ENCODE measurements at places on chromosomes 13 and 19.
A peak's percentile ranks its signal among the peaks of the same experiment; 100 is the strongest.

GRCh38 chr13:86554066-86554465 lies 754.8 kb upstream of the SLITRK6 start:
- DNase-seq = no peak

DNA sequence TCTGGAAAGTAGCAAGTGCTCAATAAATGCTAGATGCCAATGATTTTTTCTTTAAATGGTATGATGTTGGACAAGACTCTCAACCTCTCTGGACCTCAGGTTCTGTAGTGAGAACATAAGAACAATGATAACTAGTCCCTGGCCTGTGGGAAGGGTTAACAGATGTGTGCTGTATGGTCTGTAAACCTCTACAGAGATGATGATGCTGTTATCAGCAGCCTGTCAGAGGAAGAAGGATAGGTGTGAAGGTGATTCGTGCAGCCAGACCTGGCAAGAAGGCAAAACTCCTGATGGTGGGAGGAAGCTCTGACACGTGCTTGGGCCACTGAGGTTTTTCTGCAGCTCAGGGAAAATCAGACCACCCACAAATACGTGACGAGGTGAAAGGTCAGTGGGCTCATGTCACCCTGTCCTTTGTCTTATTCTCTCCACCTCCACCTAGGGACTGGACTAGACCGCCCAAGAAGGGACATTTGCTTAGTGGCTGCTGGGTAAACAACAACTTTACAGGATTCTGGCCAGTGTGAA lies 36.7 kb upstream of the UBL3 start:
- no peak for DNase-seq

GRCh38 chr19:55352040-55352439 lies 2.5 kb downstream of the COX6B2 start:
- no peak for DNase-seq

DNA sequence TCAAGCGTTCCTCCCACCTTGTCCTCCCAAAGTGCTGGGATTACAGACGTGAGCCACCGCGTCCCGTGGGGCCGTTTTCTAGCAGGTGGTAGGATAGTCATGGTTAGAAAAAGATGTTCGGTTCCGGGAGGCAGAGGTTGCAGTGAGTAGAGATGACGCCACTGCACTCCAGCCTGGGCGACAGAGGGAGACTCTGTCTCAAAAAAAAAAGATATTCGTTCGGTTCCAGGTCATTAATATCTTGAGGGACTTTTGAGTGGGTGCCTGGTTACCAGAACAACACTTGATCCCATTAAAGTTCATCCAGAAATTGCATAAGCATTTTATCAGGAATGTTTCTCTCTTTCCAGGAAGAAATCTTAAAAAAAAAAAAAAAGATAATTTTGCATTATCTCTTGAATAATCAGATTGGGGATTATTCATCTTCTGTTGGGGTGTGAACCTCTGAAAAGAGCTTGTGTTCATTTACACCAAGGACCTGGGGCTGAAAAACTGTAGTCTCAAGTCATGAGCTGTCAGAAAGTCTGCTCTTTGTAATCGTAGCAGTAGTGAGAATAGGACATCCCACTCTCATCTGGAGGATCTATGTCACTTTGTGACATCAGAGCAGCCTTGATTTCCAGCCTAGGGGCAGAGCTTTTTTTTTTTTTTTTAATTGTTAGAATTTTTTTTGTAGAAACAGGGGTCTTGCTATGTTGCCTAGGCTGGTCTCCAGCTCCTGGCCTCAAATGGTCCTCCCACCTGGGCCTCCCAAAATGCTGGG lies 1.0 kb upstream of the ETHE1 start:
- peak; percentile 87 for DNase-seq

GRCh38 chr19:49847731-49848696 lies 2.9 kb upstream of the PTOV1 start:
- no peak for DNase-seq
